Stimulated activated CD4-positive, alpha-beta T cell treated with anti-CD3 and anti-CD28 coated beads, Interleukin-15, amount 100 ng/mL, for 48 hours (primary cell): ENCODE measurements at places on chromosomes 7 and 10.
A peak's percentile ranks its signal among the peaks of the same experiment; 100 is the strongest.

GRCh38 chr10:106757521-106757920 is 407.0 kb downstream of the SORCS1 start:
- DNase-seq = no peak

DNA sequence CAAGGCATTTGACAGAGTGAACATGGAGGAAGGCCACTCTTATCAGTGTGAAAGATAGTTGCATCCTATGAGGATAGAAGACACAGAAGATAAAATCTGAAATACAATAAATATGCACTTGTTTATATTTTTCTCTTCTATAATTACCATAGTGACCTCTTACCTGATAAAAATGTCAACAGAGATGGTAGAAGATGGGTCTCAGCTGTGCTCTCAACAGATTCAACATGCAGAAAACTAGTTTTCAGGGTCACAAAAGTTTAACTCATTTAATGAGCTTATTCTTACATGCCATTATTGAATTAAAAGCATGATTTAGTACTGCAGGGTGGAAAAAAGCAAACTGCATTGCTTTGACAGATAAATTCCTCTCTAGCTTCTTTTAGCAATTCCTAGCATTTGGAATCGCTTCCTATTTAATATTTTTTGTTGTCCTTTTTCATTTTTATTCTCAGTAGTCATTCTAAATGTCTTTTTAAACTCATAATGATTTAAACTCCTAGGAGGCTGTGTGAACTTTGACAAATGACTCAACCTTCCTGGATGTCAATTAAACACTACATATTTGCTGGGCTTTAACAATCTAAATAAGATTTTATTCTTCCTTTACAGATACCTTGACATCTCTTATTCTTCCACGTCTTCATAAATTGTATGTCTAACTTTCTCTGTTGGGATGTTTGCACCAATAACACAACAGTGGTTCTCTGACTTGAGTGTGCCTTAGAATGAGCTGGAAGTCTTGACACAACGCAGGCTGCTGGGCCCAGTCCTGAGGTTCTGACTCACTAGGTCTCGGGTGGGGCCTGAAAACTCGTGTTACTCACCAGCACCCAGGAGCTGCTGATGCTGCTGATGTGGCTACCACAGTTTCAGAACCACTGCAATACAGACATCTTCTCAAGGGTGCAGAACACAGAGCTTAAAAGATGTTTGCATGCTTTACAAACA is 565.5 kb upstream of the IGFBP3 start:
- no peak for DNase-seq

DNA sequence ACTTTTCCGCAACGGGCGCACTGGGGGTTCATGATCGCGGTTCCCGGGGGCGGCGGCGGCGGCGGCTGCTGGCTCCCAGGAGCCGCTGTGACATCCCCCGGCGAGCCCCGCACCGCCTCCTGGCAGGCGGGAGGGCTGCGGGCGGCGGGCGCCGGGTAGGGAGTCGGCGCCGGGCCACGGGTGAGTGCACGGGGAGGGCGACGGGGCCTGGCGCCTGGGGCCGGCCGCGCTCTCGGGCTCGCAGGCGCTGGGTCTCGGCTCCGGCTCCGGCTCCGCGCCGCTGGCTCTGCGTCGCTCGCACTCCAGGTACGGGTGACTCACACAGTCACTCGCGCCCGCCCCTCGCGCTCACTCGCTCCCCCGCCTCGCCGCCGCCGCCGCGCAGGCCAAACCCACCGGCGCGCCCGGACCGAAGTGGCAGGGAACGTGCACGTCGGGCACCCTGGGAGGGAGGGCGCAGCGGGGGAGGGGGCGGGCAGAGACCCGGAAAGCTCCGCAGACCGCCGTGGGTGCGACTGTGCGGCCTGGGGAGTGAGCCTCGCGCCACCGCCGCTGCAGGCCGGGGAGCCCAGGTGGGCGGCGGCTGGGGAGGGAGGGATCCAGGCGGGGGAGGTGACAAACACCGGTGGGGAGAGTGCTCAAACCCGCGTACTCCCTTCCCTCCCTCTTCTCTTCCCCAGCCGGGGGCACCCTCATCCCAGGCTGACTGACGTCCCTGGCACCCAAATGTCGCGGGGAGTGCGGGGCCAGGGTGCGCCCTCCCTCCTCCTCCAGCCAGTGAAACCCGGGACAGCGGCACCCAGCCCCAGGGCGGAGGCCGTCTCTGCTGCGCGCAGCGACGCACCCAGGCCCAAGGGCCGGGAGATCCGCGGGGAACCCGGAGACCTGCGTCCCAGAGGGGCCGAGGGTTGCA is 276.9 kb upstream of the NEBL start:
- DNase-seq = peak; percentile 24

GRCh38 chr7:78191475-78192079 is 393.0 kb downstream of the PHTF2 start:
- no peak for DNase-seq

DNA sequence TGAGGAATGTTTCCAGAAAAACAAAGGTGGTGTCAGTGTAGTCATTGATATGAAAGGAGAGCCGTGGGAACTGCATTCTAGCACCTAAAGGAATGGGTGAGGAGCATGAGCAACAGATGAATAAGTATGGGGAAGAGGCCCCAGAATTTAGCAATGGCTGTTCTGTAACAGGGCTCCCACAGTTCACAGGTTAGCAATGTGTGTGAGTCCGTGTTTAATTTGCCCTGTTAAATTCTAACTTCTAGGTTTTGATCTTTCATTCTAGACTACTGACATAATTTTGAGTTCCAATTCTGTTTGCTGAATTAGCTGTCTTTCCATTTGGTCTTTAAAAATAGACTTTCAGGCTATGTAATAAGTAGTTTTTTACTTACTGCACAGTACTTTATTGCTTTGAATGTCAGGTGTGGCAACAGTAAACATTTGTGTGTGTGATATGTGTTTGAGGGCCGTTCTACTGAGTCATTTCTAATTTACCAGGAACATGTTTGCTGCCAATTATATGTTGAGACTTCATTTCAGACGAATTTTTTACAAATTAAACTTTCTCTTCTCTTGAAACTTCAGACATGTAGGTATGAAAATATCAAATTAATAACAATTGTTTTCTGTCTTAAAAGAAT is 8.8 kb downstream of the STK17A start:
- DNase-seq = no peak

DNA sequence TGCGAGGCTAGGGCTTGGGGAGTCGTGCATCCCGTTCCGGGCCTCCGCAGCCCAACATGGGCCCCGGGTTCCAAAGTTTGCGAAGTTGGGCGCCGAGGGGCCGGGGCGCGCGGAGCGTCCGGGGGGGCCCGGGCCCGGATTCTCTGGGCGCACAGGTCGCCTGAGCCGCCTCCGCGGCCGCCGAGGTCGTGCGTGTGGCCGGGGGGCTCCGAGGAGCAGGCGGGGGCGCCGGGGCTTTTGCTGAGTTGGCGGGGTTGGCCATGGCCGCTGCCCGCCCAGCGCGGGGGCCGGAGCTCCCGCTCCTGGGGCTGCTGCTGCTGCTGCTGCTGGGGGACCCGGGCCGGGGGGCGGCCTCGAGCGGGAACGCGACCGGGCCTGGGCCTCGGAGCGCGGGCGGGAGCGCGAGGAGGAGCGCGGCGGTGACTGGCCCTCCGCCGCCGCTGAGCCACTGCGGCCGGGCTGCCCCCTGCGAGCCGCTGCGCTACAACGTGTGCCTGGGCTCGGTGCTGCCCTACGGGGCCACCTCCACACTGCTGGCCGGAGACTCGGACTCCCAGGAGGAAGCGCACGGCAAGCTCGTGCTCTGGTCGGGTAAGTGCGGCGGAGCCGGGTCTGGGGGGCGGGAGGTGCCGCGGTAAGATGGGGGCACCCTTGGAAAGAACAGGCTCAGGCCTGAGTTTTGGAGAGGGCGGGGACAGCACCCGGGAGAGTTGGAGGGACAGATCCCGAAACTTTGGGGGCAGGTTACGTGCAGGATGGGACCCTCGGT is 643 bp downstream of the SMO start:
- DNase-seq = no peak

DNA sequence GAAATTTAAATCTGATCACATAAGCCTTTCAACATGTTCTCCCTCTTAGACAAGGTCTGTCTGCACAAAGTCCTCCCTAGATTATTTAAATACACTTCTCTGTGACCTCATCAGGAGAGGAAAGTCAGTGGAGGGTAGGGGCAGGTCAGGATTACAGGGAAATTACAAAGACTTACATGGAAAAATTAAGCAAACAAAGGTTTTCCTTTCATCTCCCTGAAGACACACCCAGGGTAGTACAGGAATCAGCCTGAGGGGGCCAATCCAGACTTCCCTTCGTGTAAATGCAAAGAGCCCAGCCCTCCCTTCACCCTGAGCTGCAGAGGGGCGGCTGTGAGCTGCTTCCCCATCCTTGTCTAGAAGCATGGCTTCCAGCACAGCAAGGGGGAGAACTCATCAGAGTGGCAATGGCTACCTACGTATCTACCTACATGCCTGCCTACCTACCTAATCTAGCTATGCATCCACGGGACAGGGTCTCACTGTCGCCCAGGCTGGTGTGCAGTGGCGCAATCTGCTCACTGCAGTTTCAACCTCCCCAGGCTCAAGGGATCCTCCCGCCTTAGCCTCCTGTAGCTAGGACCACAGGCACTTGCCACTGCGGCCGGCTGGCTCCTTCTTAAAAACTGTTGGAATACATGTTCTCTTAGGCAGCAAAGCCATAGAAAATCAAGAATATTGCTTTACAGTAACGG is 33.2 kb downstream of the PITRM1 start:
- DNase-seq = no peak

DNA sequence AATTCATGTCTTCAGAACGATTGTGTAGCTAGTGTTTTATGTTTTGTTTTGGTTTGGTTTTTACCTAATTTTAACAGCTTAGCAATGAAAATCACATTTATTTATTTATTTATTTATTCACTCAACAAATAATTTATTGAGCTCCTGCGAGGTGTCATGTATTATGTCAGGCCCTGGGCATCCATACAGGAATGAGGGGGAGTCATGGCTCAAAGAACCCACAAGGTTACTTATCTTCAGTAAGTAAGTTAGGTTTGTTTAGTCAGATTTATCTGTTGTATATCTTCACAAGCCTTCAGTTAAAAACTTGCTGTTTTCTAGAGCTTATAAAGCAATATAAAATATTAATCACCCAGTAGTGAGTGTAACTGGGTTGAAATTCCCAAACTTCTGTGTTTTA is 45.4 kb downstream of the FOXP2 start:
- DNase-seq = no peak

DNA sequence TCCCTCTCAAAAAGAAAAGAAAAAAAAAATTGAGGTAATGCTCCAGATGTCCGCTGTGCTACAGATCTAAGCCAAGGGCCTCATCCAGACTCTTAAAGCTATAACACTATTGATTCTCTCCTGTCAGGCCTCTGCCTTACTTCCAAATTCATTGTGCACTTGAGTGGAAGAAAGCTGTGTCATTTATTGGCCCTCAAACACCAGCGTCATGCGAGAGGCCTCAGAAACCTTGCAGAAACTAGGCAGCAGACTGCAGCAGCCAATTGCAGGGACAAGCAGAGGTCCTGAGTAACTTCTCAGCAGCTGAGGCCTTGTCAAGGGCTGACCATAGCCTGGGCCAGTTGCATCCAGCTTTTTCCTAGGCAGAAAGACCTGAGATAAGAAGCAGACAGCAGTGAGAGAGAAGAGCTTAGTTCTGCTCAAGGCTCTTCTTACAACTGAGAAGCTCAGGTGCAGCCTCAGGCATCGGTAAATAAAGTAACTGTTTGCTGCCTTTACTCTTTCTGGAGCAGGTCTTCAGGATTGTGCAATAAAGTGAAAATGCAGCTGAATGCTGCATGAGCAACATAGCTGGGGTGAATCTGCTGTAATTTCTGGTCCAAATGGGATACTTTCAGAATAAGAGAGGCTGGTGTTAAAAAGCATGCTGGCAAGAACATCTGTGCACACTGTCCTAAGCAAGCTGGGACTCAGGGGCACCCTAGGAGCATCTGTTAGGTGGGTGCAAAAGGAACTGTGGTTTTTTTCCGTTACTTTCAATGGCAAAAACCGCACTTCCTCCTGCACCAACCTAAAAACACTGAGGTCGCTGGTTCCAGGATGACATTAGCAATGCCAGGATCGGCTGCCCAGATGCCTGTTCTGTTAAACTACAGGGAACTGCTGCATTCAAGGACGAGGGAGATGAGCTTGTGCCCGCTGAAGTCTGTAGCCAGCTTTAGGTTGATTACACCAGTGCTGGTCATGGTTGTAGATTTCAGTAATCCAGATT is 181.8 kb upstream of the PFKP start:
- DNase-seq = no peak

DNA sequence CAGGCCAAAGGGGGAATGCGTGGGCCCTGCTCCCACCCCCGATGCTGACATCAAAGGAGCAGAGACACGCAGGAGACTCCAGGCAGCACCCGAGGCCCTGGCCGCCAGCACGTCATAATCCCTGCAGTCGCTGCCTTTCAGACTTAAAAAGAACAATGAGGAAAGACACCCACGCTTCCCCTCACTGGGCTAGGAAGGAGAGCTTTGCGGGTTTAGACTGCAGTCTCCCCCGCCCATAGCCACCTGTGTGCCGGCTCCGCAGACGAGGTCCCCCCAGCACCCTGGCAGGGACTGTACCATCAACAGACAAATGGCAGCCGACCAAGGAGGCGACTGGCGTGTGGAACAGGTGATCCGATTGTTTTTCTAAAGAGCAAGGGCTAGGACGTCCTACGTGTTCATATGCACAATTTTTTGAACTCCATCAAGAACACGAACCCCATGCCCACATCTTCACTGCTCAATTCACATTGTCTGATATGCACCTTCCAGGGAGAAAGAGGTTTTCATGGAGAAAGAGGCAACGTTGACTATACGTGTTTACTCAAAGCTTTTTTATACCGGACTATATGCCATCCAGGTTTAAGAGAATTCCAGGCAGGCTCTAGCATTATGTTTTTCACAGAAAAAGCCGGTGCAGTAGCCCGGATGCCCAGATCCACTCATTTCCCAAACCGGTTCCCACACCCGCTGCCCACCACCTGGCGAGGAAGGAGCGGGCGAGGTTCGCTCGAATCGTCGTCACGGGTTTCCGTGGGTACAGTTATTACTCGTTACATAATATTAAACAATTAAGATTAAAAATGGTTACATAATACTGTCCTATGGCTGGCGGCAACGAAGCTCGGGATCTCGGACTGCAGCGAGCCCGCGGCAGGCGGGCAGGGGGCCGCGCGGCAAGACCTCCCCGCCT is 1.1 kb downstream of the GRB10 start:
- peak; percentile 7 for DNase-seq

DNA sequence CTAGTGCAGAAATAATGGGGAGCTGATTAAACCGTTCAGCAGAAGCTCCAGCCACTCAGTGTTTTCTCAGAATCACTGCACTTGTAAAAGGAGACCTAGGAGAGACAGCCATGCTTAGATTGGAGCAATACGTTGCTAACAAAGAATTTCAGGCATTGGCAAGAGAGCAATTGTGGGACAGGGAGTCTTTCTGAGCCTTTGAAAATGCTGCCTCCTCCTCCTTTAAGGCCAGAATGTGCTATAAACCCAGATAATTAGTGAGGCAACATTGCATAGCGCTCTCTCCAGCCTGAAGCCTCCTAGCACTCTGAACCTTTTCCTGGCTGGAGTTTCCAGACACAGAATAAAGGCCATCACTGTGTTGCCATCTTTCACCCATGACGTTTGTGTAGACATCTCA is 18.5 kb upstream of the PTPRN2 start:
- DNase-seq = no peak

GRCh38 chr7:117630501-117630900 is 150.7 kb downstream of the CFTR start:
- DNase-seq = no peak

- no peak for DNase-seq
These were observed 399 bp downstream of the FHIP2A start for GRCh38 chr10:114821915-114822443.

- no peak for DNase-seq
These were observed 132.9 kb upstream of the ZMIZ1 start for GRCh38 chr10:78935697-78936407.

- no peak for DNase-seq
These were observed 116.3 kb downstream of the CUX1 start for GRCh38 chr7:101933688-101934121.
